ENCODE measurements at places on chromosomes 7 and 10. TPM values are rescaled to one million over a fixed set of nuclear protein-coding genes. Genes with fewer than 3 reads are reported as not detected.

BTBD16 gene
- 0.98 TPM for total RNA-seq

- DNase-seq: no peak
These were observed 531.7 kb downstream of the PTPRN2 start for GRCh38 chr7:158055726-158056510.

GRCh38 chr7:117148971-117149370 is 173.9 kb downstream of the WNT2 start:
- DNase-seq: no peak

DNA sequence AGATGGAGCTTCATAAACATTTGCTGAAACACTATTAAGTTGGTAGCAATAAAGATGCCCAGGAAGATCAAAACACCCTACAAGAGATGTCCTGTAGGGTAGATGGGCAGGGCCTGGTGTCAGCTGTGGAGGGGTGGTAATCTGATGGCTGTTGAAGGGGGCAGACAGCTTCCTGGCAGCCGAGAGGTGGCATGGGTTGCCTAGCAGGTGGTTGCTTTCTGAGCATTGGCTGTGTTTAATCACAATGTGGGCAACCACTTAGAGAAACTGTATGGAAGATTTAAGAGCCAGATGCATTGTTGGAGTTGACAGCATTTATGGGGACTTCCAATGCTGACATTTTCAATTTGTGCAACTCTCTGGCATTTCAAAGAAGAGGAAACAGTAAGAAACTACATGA is 79.9 kb upstream of the SLC26A5 start:
- DNase-seq: no peak

DNA sequence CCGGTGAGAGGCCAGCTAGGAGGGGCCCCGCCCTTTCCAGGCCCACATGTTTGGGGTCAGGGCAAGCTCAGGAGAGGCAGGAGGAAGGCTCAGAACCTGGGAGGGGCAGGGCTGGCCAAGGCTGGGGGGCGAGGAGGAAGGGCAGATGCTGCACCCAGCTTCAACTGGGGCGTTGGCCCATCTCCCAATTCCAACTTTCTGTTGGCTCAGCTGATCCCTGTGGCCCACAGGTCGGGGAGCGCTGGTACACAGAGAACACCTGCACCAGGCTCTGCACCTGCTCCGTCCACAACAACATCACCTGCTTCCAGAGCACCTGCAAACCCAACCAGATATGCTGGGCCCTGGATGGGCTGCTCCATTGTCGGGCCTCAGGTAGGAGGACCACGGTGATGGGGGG is 40.1 kb downstream of the ZAN start:
- DNase-seq: no peak

Measured in glutamatergic neuron (in vitro differentiated cells).